ENCODE measurements at places on chromosomes 2 and 18.

DNA sequence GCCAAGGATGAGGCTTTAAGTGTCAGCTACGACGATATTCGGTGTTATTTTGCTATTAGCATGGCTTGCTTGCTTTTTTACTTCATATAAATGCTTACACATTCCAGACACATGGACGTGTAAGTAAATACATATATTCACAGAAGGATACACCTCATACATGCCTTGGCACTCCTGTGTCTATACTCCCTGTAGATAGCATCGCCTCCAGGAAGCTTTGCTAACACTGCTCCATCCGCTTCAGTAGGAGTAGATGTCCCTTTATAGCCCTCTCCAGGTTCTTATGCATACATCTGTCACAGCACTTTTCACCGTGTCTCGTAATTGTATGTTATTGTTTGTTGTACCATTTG lies 27.5 kb upstream of the KCTD1 start:
- DNase-seq, result no peak

- DNase-seq, result no peak
These were observed 290.4 kb upstream of the TNP1 start for GRCh38 chr2:217150236-217150635.

DNA sequence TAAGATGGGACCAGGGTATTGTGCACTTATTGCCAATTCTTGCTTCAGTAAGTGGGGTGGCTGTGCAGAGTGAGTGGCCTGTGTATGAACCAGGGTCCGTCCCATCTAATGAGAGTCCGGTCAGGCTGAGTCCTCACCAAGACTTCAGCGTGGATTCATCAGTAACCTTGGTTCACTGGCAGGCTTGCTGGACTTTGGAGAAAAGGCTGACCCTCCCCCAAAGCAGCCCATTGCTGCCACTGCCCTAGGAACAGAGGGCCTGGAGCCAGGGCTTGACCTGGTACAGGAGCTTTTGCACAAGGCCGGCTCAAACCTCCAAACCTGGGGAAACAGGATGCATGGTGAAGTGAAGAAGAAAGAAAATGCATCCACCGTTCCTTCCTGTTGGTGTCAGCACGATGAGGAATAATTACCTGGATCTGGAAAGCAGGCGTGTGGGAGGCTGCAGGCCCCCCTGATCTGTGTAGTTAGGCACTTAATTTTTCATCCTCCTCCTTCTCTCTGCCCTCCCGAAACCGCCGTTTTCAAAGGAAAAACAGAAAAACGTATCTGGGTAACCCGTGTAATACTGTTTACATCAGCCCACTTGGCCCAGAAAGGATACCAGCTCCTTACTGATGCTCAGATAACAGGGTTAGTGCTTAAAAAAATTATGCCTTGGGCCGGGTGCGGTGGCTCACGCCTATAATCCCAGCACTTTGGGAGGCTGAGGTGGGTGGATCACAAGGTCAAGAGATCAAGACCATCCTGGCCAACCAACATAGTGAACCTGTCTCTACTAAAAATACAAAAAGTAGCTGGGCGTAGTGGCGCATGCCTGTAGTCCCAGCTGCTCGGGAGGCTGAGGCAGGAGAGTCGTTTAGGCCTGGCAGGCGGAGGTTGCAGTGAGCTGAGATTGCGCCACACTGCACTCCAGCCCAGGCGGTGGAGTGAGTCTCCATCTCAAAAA lies 147.7 kb downstream of the TGIF1 start:
- no peak for DNase-seq

GRCh38 chr2:233867993-233868532 lies at the start of gene MSL3B:
MSL3B (minus strand) TSS chr2:233868386.
- DNase-seq, result peak; percentile 11

GRCh38 chr2:2739231-2739795 lies 408.2 kb upstream of the MYT1L start:
- no peak for DNase-seq

GRCh38 chr2:54701029-54701428 lies 22.4 kb upstream of the EML6 start:
- no peak for DNase-seq

- DNase-seq, result peak; percentile 83
These were observed 9.6 kb downstream of the MARCHF4 start for GRCh38 chr2:216362730-216363129.

DNA sequence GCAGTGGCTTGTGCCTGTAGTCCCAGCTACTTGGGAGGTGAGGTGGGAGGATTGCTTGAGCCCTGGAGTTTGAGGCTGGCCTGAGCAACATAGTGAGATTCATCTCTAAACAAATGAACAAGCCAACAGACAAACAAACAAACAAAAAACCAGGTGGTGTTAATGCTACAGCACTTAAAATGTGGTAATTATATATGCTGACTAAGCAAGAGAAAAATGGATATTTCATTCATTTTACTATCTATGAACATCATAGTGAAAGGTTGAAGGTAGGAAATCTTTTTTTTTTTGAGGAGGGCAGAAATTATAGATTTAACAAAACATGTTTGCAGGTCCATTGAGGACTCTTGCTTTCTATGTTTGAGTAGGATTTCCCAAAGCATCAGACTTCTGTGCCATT lies 42.2 kb upstream of the THOC1 start:
- no peak for DNase-seq

- DNase-seq, result no peak
These were observed 108.7 kb downstream of the UXS1 start for GRCh38 chr2:106085181-106085940.

DNA sequence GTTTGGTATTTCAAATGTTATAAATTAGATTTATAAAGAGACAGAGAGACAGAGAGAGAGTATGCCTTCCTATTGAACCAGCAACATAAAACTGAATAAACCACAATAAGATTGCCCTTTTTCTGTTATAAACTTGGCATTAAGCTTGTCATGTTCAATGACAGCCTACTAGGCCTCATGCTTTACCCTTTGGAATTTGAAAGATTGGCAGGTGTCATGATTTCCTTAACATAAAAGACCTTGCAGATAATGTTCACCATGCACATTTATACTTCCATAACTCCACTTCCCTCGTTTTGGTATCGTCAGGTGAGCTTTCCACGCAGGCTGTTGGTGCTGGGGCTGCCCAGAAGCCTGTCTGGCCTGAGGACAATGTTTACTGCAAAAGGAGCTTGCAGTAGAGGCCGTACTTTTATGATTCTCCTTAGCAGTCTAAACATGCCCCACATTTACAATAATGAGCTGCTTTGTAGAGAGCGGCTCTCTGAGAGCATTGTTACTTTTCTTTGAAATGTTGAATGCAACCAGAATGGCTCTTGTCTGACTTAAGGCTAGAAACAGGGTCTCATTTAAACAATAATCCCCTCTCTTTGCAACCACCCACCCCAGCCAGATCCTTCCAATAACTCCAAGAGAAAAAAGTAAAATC lies 379.1 kb upstream of the ATP5MC3 start:
- DNase-seq, result no peak

DNA sequence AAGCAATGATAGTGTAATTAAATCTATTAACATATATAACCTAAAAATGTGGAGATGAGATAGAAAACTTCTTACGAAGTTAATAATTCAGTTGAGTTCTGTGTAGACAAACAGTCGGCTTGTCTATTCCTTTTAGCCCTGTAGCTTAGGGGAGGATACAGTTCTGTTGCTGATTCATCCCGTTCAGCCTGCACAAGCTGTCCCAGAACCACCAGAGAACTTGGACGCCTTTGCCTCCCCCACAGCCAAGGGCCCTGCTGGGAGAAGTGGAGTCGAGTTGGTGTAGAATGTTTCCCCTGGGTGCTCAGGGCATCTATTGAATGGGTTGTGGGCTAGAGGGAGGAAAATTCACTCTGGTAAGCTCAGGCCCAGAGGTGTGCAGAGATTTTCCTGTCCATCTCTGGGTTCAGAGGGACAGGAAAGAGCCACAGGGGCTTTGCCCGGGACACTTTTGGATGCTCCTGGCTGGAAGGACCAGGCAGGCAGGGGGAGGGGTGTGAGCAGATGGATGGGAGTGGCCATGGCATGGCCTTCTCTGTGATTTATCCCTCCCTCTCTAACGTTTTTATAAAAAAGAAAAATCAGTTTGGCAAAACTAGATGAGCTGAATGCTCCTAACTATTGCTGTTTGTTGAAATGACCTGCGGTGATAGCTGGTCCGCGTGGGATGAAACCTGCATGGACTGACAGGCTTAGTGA lies 42.8 kb upstream of the GALR1 start:
- DNase-seq, result no peak

- no peak for DNase-seq
These were observed 50.7 kb upstream of the KLF7 start for GRCh38 chr2:207216457-207216856.

DNA sequence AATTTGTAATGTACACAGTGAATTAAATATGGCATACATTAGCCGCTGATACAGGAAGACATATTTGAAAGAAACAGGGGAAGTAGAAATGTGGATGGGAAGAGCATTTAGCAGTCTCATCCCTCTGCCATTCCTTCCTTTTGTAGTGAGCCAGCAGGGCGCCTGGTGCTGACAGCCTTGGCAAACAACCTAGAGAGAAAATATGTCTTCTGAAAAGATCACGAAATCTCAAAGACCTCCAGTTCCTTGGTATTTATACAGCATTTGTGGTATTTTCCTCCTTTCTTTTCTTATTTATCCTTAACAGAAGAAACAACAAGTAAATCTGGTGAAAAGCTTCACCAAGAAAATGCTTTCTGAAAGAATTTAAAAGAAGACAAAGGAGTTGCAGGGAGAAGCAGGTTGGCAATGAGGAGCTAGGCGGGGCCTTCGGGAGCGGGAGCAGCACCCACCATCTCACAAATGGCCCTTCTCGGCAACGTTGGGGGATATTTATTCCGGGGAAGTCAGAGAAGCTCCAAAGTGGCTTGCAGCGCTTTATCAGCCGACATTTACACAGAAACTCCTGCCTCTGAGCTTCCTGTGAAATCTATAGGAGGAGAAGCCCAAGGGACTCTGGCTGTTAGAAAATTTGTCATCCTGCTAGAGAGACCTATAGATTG lies 406.1 kb upstream of the NRP2 start:
- peak; percentile 5 for DNase-seq

- peak; percentile 16 for DNase-seq
These were observed 2.9 kb upstream of the CRYBA2 start for GRCh38 chr2:218995972-218996711.

- DNase-seq, result peak; percentile 55
These were observed 14.1 kb downstream of the SATB2 start for GRCh38 chr2:199443589-199444130.

GRCh38 chr18:8787371-8787670 lies 82.0 kb downstream of the MTCL1 start:
- DNase-seq, result no peak

GRCh38 chr2:191927319-191927867 lies 80.5 kb upstream of the CAVIN2 start:
- DNase-seq, result peak; percentile 61

- no peak for DNase-seq
These were observed 187.8 kb upstream of the HNRNPA3 start for GRCh38 chr2:177024765-177025164.

- DNase-seq, result no peak
These were observed 71.5 kb downstream of the SNTG2 start for GRCh38 chr2:1022178-1022577.

DNA sequence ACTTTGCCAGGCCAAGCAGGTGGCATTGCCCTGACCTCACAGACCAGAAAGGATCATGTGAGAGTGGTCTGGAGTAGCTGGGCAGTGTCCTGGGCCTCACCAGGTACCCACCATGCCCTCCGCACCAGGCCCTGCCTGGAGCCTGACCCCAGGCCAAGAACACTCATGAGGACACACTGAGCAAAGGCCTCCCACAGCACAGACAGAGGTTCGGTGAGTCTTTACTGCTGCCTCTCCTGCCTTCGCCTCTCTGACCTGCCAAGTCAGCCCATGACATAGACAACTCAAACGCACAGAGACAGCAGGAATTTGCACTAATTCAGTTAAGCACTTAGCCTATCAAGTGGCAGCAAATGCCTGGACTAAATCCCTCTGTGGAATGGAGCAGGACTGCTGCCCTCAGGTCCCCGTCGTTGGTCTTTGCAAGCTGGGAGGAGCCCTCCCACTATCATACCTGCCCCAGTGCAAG lies 62.5 kb downstream of the RHOB start:
- DNase-seq, result no peak

DNA sequence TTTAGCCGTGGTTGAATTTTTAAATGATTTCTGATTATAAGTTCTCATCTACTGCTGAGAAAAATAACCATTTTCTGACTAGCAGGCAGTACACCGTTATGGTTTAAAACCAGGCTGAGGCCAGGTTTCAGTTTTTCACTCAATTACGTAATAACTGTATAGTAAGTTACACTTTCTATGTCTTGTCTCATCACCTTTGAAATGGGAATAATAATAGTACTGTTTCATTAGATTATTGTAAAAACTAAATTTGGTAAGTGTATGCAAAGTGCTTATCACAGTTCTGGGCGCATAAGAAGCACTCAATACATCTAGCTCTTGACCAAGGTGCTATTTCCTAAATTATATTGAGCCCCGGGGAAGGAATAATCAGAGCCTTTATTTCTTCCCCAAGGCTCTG lies 76.8 kb downstream of the LIMS1 start:
- DNase-seq, result no peak

DNA sequence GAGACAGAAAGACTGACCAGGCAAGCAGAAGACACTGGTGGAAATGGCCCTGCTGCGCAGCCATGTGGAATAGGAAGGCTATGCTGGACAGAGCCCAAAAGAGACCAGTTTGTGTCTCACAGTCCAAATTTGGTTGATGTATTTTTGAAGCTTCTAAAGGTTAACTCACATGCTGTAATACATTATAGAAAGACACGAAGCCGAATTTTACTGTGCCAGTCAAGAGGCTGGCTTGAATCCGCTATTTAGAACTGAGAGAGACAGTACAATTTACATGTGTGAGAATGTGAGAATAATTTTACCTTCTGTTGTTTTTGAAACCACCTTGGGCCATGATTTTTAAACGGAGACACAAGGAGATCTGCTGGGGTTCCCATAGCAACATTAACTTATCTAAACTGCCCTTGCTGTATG lies 113.6 kb downstream of the METTL8 start:
- no peak for DNase-seq

- DNase-seq, result no peak
These were observed 96.4 kb downstream of the VIT start for GRCh38 chr2:36792951-36793350.

GRCh38 chr2:205857520-205858237 lies 175.4 kb downstream of the NRP2 start:
- no peak for DNase-seq

GRCh38 chr2:215895330-215895729 lies 118.0 kb downstream of the MREG start:
- no peak for DNase-seq

DNA sequence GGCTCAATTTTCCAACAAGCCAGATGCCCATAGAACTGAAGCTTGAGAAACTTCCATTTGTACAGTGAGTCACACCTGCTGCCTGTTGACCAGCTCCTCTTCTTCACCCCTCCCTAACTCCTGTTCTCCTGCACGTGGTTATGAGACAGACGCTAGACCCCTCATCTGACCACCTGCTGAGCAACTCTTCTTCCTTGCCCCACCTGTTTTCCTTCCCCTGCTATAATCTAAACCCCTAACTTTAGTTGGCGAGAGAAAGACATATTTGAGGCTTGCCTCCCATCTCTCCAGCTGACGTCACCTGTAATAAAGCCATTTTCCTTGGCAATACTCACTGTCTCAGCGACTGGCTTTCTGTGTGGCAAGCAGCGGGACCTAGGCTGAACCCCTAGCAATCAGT lies 22.3 kb upstream of the ITM2C start:
- DNase-seq, result no peak

GRCh38 chr2:201176081-201176481 lies 6.9 kb upstream of the CASP10 start:
- DNase-seq, result no peak

- no peak for DNase-seq
These were observed 55.1 kb upstream of the ACSL3 start for GRCh38 chr2:222805591-222806304.

- DNase-seq, result no peak
These were observed 17.1 kb upstream of the MC2R start for GRCh38 chr18:13932285-13933025.

- no peak for DNase-seq
These were observed 79.7 kb downstream of the CCBE1 start for GRCh38 chr18:59617468-59617932.

Data from fibroblast of skin of left biceps (primary cell).